SJSA1 (cell line): ENCODE measurements at places on chromosomes 2 and 18. TPM values are rescaled to one million over a fixed set of nuclear protein-coding genes. Genes with fewer than 3 reads are reported as not detected.

DNA sequence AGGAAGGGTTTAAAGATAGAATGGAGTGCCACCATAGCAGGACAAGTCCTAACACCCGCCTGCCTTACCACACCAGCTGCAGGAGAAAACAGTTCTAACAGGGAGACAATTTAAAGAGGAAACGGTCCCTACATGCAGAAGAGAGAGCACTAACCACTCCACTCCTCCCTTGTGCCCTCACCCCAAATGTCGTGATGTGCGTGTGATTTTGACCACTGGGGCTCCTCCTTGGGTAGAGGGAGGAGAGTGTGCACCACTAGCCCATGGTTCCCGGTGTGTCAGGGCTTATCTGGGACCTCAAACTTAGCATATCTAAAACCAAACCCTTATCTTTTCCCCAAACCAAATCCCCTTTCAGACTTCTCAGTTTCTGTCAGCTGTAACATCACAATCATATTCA is 105.5 kb upstream of the CCDC68 start:
- no peaks in the 10 kb centered on the region for H3K36me3 ChIP-seq
- no peak overlapping the region for H3K4me3 ChIP-seq
- no peaks in the 10 kb centered on the region for H3K4me1 ChIP-seq
- DNase-seq: no peak

Gene RBM43
- 1.7 and 3.7 TPM in 2 replicates for total RNA-seq

- peaks cover 38% of the 10 kb centered on the region for H3K4me1 ChIP-seq
- H3K27me3 ChIP-seq: no peaks in the 10 kb centered on the region
Measured at GRCh38 chr18:76476665-76477561, 18.1 kb downstream of the ZNF516 start.

- H3K36me3 ChIP-seq: no peaks in the 10 kb centered on the region
- H3K27me3 ChIP-seq: peaks cover 24% of the 10 kb centered on the region; the same call in 1 of the 2 replicates
- no peak overlapping the region for H3K27ac ChIP-seq
- DNase-seq: no peak
- H3K4me1 ChIP-seq: no peaks in the 10 kb centered on the region
- no peak overlapping the region for H3K4me3 ChIP-seq
Measured at GRCh38 chr2:20961858-20962257, 82.0 kb downstream of the APOB start.

GRCh38 chr2:19256121-19256601 is 102.3 kb downstream of the OSR1 start:
- H3K36me3 ChIP-seq: no peaks in the 10 kb centered on the region
- H3K4me1 ChIP-seq: no peaks in the 10 kb centered on the region
- DNase-seq: no peak
- no peak overlapping the region for H3K27ac ChIP-seq

DNA sequence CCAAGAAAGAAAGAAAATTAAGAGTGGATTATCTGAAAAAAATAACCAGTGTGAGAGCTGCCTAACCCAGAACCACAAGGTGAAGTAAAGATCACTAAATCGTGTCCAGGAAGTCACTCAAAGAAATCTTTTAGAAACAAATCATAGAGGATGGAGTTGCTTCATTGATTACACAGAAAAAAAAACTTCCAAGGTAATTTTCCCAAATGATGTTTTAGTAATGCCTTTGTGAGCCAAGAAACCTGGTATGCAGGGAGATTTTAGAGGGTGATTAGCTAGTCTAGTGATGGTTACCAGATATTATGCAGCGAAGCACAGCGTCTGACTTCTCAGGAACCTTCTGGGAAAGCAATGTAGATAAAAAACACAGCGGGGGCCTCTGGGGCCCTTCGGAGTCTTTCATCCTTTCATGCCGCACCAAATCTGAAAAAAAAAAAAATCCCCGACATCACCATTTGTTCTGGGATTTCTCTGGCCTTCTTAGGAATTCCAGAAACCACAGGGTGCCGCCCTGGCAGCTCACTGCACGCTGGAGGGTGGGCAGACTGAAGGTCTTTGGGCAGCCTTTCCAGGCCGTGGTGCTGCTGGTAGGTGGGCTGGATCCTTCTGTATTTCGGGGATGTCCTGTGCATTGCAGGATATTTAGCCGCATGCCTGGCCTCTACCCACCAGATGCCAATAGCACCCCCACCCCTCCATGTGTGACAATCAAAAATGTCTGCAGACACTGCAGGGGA is 17.3 kb downstream of the ALPK2 start:
- peak; percentile 58 for DNase-seq
- no peak overlapping the region for H3K27ac ChIP-seq
- peaks cover 16% of the 10 kb centered on the region for H3K4me1 ChIP-seq
- H3K4me3 ChIP-seq: no peak overlapping the region

DNA sequence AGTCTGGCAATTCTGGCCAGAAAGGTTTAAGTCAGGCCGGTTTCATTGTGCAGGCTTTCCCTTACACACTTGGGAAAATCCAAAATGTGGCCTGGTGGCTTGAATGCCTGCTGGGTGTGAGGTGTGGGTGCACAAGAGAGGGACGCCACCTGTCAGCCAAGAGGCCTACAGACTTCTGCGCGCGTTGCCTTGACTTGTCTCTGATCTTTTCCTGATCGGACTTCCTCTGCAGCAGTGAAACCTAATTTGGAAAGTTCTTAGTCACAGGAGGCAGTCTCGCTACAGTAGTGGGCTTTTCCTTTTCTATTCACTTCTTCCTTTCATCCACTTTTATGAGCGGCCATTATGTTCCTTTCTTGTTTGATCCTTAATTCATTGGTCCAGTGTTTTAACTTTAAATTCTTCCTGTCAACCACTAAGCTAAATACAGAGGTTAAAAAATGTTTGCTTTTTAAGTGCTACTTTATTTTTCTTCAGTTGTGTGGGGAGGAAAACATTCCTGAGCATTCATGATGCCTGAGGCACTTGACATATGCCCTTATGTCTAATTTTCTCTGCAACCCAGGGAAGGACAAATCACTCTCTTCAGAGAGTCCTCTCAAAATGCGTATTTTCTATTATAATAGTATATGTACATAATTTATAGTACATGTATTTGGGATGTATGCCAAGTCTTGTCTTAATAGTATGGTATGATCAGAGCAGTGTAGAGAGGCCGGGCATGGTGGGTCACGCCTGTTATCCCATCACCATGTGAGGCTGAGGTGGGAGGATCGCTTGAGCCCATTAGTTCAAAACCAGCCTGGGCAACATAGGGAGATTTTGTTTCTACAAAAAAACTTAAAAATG is 128.9 kb downstream of the WDSUB1 start:
- no peak overlapping the region for H3K4me3 ChIP-seq
- peaks cover 12% of the 10 kb centered on the region for H3K4me1 ChIP-seq
- DNase-seq: peak; percentile 48

- H3K4me1 ChIP-seq: peaks cover 12% of the 10 kb centered on the region
- H3K27me3 ChIP-seq: no peaks in the 10 kb centered on the region
- DNase-seq: peak; percentile 35
- H3K4me3 ChIP-seq: no peak overlapping the region
Measured at GRCh38 chr2:128473175-128474035, 154.7 kb upstream of the HS6ST1 start.

- H3K4me3 ChIP-seq: no peak overlapping the region
- H3K27ac ChIP-seq: no peak overlapping the region
- no peaks in the 10 kb centered on the region for H3K4me1 ChIP-seq
- H3K36me3 ChIP-seq: no peaks in the 10 kb centered on the region
- no peak for DNase-seq
Measured at GRCh38 chr2:178913049-178913441, 105.8 kb upstream of the TTN start.

Gene NT5DC4
- not detected in 2 replicates for total RNA-seq

Gene POTEI
- total RNA-seq: not detected in 2 replicates

DNA sequence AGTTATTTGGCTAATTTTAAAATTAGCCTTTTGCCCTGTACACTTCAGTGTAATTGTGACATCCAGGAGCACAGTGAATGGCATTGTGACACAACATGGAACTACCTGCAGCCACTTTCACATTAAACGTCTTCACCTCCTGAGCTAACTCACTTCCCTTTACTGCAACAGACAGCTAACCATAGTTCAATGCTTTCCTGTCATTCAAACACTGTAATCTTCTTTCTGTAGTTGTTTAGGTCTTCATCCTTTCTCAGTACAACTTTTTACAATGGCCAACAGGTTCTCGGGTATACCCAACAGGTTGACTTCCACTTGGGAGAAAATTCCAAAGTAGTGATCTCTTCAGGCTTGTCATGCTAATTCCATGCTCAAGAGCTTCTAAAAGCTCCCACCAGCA is 8.6 kb upstream of the AGPS start:
- no peaks in the 10 kb centered on the region for H3K4me1 ChIP-seq
- no peak for DNase-seq
- no peak overlapping the region for H3K27ac ChIP-seq
- H3K36me3 ChIP-seq: 0 out of 2 replicates have a peak, but pooled peaks cover 3% of the 10 kb centered on the region
- H3K27me3 ChIP-seq: no peaks in the 10 kb centered on the region

Gene INHBB
- 0.09 and 0.16 TPM in 2 replicates for total RNA-seq

- H3K36me3 ChIP-seq: no peaks in the 10 kb centered on the region
- H3K27me3 ChIP-seq: no peaks in the 10 kb centered on the region
- no peak overlapping the region for H3K4me3 ChIP-seq
- no peaks in the 10 kb centered on the region for H3K4me1 ChIP-seq
- DNase-seq: no peak
Measured at GRCh38 chr2:6196449-6196848, 504.3 kb downstream of the SOX11 start.

GRCh38 chr2:239431536-239431935 is 30.7 kb upstream of the HDAC4 start:
- DNase-seq: no peak
- H3K27me3 ChIP-seq: peaks cover 15% of the 10 kb centered on the region
- no peak overlapping the region for H3K27ac ChIP-seq
- H3K36me3 ChIP-seq: no peaks in the 10 kb centered on the region
- no peak overlapping the region for H3K4me3 ChIP-seq

- peaks cover 33% of the 10 kb centered on the region for H3K36me3 ChIP-seq
- H3K27me3 ChIP-seq: no peaks in the 10 kb centered on the region
- peaks cover 17% of the 10 kb centered on the region for H3K4me1 ChIP-seq
Measured at GRCh38 chr2:8685697-8686358, 4.0 kb downstream of the ID2 start.

DNA sequence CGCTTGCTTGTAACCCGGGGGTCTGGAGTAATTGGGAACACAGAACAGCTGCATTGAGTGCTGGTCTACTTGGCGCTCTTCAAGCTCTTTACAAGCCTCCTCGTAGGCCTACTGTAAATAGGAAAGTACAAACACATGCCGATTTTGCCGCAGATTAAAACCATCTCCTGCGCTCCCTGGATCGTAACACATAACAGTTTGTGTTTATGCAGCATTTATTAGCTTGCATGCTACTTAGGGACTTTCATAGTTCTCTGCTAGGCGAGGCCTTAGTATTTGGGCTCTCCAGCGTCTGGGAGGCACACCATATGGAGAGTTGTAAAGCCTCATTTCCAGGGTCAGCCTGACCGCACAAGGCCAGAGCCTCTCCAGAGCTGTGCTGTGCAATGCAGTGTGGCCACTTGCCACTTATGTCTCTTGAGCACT is 84.0 kb upstream of the HAAO start:
- DNase-seq: no peak
- no peak overlapping the region for H3K4me3 ChIP-seq
- H3K27me3 ChIP-seq: no peaks in the 10 kb centered on the region
- no peaks in the 10 kb centered on the region for H3K4me1 ChIP-seq

Gene REG3A
- not detected in 2 replicates for total RNA-seq

- H3K4me3 ChIP-seq: no peak overlapping the region
- H3K27ac ChIP-seq: no peak overlapping the region
- H3K4me1 ChIP-seq: peaks cover 13% of the 10 kb centered on the region
- DNase-seq: no peak
Measured at GRCh38 chr2:190529486-190530247, 4.9 kb downstream of the NEMP2 start.

- H3K27ac ChIP-seq: no peak overlapping the region
- H3K36me3 ChIP-seq: no peaks in the 10 kb centered on the region
- DNase-seq: no peak
- H3K27me3 ChIP-seq: peaks cover 11% of the 10 kb centered on the region
Measured at GRCh38 chr18:34583895-34584294, 126.2 kb upstream of the DTNA start.

DNA sequence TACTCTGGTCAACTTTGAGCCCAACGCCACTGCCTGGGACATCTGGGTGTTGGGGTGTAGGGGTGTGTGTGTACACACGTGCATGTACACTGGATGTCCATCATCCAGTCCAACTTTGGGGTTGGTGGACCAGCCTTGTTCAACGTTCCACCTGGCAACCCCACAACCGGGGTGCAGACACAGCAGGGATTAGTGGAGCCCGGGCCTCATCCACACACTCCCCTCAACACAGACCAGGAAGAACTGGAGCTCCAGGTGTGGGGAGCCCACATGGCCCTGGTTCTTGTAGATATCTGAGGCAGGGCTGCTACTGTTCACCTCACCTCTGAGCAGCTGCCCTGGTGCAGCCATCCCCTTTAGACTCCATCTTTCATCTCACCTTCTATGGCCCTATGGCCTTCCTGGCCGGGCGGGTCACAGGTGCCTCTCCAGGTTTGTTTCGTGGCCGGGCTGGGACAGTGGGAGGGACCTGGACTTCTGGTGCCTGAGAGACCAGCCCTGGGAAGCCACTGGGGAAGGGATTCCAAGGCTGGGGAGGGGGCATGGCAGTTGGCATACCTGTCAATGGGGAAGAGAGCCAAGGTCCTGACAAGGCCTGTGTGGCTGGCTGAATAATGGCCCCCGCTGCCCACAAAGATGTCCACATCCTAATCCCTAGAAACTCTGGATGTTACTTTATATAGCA is 7.5 kb downstream of the NEU2 start:
- H3K4me3 ChIP-seq: no peak overlapping the region
- no peak for DNase-seq
- H3K27me3 ChIP-seq: no peaks in the 10 kb centered on the region
- no peaks in the 10 kb centered on the region for H3K36me3 ChIP-seq
- peaks cover 14% of the 10 kb centered on the region for H3K4me1 ChIP-seq
- no peak overlapping the region for H3K27ac ChIP-seq

Gene SERPINB11
- total RNA-seq: not detected in 2 replicates

DNA sequence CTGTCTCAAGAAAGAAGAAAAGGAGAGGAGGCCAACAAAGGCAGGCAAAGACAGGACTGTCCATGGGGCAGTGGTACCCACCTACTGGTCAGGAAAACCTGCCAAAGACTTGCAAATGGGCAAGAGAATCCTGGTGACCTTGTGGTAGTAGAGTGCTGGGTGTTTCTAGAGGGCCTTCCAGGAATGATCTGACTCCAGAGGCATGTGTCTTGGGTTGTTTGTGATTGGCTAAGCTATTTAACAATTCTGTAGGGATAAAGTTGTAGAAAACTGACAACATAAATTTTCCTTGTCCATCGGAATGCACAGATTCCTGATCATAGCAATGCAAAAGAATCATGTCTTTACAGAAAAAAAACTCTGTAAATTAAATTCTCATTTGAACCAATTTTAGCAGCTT is 68.5 kb upstream of the ZNF532 start:
- H3K27ac ChIP-seq: no peak overlapping the region
- H3K36me3 ChIP-seq: no peaks in the 10 kb centered on the region
- no peak overlapping the region for H3K4me3 ChIP-seq
- DNase-seq: no peak
- H3K4me1 ChIP-seq: peaks cover 22% of the 10 kb centered on the region
- H3K27me3 ChIP-seq: no peaks in the 10 kb centered on the region

DNA sequence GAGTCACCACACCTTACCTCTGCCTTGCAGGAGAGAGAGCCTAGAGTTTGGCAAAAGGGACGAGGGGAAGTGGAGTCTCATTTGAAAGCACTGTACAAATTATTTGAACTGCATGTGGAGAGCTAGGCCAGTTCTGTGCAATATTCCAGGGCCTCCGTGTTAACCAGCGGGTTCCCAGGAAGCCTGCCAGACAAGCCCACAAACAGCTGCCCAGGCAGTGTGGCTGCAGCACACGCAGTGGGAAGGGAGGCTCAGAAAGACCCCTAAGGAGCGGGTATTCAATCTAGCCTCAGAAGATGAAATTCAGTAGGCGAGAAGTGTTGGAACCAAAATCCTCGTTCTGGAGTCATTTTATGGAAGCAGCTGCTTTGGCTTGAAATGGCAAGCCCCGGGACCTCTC is 30.7 kb downstream of the CNGA3 start:
- no peak overlapping the region for H3K4me3 ChIP-seq
- H3K27me3 ChIP-seq: peaks cover 5% of the 10 kb centered on the region; the same call in 1 of the 2 replicates

GRCh38 chr2:195649629-195650190 is 7.3 kb upstream of the SLC39A10 start:
- H3K4me3 ChIP-seq: no peak overlapping the region
- DNase-seq: no peak
- no peaks in the 10 kb centered on the region for H3K4me1 ChIP-seq
